ENCODE measurements at places on chromosomes 6 and 20.

GRCh38 chr6:103797738-103798137, 1062.0 kb downstream of the HACE1 start:
- no peak for DNase-seq

GRCh38 chr6:124962639-124963415, 590 bp downstream of the RNF217 start:
- DNase-seq = peak; percentile 2

DNA sequence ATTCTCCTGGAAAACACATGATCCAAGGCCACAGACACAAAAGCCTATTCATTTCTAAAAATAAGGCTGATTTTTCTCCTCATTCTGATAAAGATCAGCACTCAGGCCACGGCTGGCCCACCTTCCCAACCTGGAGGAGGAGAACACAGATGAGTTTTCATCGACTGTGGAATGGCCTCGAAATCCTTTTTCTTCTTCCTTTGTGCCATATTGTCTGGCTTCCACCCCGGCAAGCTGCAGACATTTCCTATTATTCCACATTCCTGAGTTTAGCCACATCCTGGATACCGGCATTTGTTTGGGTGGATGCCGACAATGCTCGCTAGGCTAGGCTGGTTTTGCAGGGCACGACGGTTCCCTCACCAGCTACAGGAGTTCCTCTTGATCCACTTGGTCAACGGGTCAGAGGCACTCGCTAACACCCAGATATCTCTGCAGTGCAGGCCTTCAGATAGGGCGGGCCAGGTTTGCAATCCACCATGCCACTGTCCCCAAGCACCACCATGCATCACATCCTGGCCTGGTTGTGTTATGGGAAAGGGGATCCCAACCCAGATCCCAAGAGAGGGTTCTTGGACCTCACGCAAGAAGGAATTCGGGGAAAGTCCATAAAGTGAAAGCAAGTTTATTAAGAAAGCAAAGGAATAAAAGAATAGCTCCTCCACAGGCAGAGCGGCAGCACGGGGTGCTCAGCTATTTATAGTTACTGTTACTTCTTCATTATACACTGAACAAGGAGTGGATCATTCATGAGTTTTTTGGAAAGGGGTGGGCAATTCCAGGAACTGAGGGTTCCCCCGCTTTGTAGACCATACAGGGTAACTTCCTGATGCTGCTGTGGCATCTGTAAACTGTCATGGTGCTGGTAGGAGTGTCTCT, 4.2 kb upstream of the CTSZ start:
- DNase-seq = no peak

DNA sequence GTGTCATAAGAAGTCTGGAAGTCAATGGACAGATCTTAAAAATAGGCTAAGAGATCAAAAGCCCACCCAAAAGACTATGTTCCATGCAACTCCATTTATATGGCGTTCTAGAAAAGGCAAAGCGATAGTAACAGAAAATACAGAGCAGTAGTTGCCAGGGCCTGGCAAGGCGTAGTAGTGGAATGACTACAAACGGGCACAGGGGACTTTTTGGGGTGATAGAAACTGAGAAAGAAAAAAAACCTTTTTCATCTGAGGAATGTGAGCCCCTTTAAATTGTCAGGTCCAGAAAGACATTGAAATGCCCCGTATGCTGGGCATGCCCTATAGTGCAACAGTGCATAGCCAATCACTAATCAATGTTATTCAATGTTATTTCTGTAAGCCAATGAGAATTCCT, 47.2 kb upstream of the FAM50B start:
- no peak for DNase-seq

DNA sequence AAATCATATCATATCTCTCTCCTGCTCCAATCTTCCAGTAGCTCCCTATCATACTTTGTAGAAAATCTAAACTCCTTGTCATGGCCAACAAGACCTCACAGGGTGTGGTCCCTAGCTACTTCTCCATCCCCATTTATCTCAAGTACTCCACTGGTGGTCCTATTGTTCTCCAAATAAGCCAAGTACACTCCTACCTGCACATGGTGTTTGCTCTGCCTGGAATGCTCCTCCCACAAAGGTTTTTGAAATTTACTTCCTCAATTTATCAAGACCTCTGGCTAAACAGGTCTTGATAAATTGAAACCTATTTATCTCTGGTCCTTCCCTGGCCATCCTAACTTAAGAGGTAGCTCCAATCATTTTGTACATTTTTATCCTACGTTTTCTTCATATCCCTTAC, 12.1 kb downstream of the TMX4 start:
- no peak for DNase-seq

GRCh38 chr6:15316754-15317153, 70.9 kb downstream of the JARID2 start:
- DNase-seq = no peak

- no peak for DNase-seq
Measured at GRCh38 chr20:5910186-5910585, 40.1 kb downstream of the TRMT6 start.

DNA sequence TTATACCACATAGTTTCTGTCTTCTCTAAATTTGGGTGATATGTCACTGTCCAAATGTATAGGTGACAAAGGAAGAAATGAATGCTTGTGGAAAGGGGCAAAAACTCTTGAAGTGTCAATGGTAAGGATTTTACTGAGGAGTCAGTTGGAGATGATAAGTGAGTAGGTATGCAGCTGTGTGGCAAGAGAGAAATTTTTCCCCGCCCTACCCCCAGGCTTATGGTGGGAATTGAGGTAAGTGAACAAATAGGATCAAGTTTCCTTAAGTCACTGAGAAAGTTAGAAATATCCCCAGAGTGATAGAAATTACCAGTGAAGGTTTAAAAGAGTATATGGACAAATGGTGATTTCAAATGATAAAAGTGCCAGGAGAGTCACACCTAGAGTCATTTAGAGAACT, 11.8 kb downstream of the DSE start:
- no peak for DNase-seq
